ENCODE measurements at places on chromosomes 12 and 14.

- DNase-seq, result no peak
Measured at GRCh38 chr14:59634617-59635016, 58.0 kb upstream of the CCDC175 start.

- no peak for DNase-seq
Measured at GRCh38 chr12:12592930-12593329, 18.7 kb upstream of the CREBL2 start.

DNA sequence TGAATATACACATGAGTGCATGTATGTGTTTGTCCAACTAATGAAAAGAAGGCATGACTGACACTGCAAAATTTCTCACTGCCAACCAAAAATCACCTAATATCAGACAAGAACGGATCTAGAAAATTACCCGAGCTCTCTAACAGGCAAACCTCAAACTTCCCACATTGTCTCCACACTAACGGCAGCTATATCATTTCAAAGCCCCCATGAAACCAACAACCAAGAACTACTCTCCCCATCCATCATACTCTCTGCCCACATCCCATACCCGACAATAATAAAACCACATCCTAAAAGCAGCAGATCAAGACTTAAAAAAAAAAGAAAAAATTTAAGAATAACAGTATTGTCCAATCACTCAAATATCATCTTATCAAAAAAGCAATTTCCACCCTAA is 227.1 kb downstream of the CEP128 start:
- DNase-seq, result peak; percentile 60

DNA sequence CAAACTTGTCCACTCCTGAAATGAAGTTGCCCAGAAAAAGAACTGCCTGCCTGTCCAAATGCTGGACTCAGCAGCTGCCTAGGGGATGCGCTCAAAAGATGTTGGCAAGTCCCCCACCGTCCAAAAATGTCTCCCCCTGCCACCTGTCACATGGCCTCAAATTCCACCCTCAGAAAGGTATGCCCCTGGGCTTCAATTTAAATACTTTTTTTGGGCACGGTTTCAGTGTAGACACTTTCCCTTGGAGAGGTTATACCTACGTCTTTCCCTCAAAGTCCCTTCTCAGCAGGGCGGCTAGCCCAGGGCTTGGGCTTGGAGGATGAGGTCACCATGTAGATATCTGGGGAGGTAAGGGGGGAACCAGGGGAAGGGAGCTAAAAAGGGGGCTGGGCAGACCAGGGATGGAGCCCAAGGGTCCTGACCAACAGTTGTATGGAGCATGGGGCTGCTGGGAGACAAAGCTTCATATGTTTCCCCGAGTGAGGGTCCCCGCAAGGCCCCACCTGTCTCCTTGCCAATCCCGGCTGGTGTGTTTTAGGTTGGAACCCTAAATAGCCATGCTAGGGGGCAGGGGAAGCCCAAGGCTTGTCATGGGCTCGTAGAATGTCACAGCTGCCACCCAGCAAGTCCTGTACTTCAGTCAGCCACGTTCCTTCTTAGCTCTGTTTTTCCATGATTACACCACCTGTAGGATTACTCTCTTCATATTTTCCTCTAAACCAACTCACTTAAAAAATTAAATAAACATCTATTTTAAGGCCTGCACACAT is 131.2 kb upstream of the TBX3 start:
- no peak for DNase-seq

- no peak for DNase-seq
Measured at GRCh38 chr12:86349196-86349595, 93.0 kb upstream of the MGAT4C start.

- no peak for DNase-seq
Measured at GRCh38 chr12:131907379-131908091, 13.1 kb downstream of the ULK1 start.

DNA sequence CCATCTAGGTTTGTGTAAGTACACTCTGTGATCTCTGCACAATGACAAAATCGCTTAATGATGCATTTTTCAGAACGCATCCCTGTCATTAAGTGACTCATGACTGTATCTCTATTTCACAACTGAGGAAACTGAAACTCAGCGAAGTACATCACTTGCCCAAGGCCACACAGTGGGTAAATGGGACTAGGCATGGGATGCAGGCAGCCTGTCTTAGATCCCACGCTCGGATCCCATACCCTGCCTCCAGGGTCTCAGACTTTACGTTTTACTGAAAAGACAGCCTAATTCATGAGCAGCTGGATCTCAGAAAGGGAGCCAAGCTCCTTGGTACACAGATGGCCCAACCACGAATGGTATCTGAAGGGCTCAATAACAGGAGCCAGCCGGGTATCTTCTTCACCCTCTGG is 2.4 kb upstream of the MLEC start:
- peak; percentile 88 for DNase-seq

GRCh38 chr12:89176676-89177075 is 175.6 kb downstream of the DUSP6 start:
- peak; percentile 37 for DNase-seq

- DNase-seq, result peak; percentile 89
Measured at GRCh38 chr14:78254911-78255461, 84.8 kb downstream of the NRXN3 start.

DNA sequence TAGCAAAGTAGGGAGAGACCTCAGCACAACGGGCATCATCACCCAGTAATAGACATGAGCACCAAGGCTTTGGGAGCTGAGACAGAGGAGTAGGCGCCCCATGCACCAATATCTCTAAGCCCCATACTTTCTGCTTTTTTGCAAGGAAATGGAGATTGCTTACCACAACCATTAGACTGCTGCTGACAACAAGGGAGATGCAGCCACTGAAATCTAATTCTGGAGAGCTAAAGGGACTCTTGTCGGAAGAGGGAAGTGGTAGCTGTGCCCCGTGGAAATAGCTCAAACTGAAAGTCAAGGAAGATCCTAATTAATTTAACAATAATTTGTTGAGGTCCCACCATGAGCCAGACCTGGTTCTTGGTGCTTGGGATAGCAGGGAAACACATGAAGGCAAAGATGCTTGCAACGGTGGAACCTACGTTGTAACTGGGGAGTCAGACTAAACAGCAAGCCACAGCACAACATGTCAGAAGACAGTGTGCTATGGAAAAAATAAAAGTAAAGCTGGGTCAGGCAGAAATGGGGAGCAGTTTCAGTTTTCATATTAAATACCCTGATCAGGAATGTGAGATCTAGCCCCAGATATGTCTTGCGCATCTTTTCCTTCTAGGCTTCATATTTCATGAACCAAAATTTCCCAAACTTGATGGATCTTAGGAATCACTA is 1131.0 kb downstream of the BCL11B start:
- no peak for DNase-seq

DNA sequence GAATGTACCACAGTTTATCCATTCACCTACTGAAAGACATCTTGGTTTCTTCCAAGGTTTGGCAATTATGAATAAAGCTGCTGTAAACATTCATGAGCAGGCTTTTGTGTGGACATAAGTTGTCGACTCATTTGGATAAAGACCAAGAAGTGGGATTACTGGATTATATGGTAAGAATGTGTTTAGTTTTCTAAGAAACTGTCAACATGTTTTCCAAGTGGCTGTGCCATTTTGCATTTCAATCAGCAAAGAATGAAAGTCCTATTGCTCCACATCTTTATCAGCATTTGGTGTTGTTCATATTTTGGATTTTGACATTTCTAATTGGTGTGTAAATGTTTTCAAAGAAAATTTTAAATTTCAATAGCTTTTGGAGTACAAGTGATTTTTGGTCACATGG is 27.3 kb upstream of the KLRF1 start:
- no peak for DNase-seq

- DNase-seq, result no peak
Measured at GRCh38 chr12:90428465-90428864, 526.5 kb downstream of the CCER1 start.

DNA sequence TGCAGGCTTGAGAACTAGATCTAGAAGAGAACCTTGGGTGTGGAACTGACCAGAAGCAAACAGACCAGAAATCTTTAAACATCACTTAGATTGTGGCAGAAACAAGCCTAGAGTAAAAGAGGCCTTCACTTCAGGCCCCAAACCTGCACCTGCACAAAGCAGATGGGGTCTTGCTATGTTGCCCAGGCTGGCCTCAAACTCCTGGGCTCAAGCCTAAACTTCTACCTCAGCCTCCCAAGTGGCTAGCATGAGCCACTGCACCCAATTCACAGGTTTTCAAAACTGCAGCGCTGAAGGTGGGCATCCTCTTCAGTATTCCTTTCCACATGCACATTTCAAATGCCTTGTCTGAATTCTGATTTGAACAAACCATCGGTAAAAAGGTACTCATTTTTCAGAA is 19.9 kb downstream of the MOK start:
- no peak for DNase-seq

DNA sequence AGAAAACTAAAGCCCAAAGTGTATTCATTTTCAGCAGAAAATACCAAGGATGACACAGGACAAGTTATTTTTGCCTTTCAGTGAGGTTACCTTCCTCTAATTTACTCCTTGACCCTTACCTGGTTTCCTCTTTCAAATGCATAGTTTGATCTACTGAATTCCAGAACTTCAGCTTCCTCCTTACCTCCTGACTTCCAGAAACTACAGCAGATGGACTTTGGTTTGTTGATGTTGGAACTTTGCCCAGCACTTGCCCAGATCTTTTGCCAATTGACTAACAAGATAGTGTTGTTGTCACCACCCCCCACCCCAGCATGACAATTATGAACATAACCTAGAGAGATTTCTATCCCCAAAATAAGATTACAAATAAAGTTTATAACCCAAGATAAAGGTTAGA is 63.2 kb downstream of the NAV3 start:
- DNase-seq, result no peak

- no peak for DNase-seq
Measured at GRCh38 chr12:31008241-31008761, 65.4 kb upstream of the DDX11 start.

DNA sequence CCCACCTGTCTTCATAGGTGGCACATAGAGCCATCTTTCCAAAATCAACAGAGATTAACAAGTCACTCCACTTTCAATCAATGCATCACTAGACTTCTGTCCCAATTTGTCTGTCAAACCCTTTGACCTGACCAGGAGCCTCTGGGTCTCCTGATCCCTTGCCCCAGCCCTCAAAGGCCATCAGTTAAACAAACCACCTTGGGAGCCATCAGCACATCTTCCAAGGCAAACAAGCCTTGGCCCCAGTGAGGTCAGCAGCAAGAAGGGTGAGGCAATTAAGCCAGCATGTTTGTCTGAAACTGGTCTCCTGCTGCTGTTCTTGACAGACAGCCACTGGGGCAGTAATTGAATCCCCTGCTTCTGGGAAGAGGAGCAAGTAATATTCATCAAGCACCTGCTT is 742.8 kb upstream of the TBX3 start:
- DNase-seq, result no peak

GRCh38 chr12:93680006-93680405 is 2.8 kb downstream of the CRADD start:
- DNase-seq, result no peak

- no peak for DNase-seq
Measured at GRCh38 chr14:31283153-31283552, 75.6 kb upstream of the HECTD1 start.

DNA sequence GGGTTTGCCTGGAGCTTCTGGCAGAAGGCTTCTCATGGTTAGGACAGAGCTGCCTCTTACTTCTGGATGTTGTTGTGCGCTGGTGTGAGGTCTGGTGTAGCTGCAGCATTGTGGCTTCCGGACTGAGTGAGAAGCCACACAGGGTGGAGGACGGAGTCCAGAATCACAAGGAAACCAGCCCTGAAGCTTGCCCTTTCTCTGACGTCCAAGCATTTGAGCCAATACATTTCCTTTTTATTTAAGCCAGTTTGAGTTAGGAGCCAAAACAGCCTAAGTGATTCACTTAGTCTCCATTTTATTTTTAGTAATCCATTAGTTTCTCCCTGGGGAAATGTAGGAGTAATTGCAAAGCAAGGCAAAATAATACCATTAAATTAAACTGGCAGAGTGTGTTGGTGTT is 402.4 kb upstream of the RGS6 start:
- DNase-seq, result no peak

DNA sequence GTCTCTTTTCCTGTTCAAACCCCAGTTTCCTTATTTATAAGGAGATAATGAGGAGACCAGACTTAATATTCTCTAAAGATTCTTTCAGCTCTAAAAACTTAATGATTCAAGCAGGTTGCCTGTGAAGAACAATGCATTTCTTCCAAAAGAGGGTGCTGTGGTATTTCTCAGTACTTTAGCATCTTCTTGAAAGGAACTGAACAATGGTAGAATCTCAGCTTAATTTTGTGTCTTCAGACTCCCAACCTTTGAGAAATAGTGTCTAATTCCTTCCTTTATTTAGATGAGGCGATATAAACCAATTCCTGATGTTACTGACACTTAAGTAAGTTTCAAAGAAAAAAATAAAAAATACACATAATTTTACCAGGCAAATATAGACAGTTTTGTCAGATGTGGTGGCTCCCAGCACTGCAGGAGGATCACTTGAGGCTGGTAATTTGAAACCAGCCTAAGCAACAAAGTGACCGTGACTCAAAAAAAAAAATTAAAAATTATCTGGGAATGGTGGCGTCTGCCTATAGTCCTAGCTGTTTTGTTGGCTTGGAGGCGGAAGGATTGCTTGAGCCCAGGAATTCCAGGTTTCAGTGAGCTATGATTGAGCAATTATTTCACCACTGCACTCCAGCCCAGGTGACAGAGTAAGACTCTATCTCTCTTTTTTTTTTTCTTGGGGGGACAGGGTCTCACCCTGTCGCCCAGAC is 76.9 kb upstream of the PSMA6 start:
- peak; percentile 35 for DNase-seq

- DNase-seq, result peak; percentile 99
Measured at GRCh38 chr14:103606963-103607668, 21.9 kb upstream of the KLC1 start.

DNA sequence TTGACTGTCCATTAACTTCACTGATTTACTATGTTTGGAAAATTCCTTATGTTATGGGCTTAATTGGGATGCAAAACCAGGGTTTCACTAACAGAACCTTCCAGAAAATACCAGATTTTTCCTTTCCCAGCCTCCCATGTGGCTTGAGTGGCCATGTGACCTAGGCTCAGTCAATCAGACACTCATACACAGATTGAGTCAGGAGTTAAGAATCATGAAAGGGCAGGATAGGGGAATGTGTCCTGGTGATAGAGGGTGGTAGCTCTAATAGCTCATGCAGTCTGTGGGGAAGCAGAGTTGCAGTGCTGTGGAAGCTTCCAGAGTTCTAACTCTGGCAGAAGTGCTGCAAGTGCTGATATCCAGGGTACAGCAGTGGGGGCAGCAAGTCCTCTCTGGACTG is 134.1 kb upstream of the IFNG-AS1 start:
- DNase-seq, result no peak

- no peak for DNase-seq
Measured at GRCh38 chr12:101597164-101597563, 2.4 kb downstream of the MYBPC1 start.

DNA sequence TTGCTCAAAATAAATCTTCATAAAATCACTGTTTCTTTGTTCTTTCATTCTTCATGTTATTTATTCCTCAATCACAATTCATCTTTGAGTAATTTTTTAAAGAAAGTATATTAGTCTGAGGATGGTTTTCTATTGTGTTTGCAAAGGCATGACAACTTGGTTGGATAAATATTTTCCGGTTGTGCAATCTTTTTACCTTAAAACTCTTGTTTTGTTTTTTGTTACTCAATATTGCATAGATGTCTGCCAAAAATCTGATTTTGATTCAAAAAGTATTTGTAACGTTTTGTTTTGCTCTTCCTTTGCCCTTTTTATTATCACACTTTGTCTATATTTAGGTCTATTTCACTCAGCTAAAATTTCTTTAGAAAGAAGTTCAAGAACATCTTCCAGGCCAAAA is 86.2 kb upstream of the SYT1 start:
- no peak for DNase-seq

- DNase-seq, result no peak
Measured at GRCh38 chr12:42338280-42338679, 12.3 kb downstream of the PPHLN1 start.
